ENCODE measurements at places on chromosomes 4 and X.

DNA sequence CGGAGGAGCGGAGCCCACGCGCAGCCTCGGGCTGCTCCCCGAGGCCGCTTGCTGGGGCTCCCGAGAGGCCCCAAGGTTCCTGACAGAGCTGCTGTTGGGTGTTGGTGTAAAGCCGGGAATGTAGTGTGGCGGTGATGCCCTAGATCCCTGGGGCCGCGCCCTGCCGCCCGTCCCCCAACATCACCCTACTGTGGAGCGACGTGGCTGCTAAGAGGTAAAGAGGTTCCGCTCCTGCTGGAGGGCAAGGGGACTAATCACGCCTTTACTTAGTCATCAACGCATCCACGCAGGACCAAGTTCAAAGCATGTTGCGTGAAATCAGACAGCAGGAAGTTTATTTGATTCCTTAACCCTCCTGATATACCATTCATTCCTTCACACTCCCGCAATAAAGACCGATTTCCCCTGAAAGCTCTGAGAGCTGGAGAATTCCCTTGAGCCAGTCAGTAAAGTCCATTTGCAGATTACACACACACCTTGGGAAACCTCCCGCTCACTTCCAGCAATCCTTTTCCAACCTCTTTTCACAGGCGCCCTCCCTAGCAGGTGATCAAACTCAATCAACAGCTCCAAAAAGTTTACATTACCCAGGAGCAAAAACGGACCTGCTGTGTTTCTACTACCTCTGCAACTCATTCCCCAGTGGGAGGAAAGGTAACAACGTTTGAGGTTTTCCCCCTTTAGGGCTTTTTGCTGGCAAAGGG lies 579 bp upstream of the GABRA2 start:
- no peak for DNase-seq

DNA sequence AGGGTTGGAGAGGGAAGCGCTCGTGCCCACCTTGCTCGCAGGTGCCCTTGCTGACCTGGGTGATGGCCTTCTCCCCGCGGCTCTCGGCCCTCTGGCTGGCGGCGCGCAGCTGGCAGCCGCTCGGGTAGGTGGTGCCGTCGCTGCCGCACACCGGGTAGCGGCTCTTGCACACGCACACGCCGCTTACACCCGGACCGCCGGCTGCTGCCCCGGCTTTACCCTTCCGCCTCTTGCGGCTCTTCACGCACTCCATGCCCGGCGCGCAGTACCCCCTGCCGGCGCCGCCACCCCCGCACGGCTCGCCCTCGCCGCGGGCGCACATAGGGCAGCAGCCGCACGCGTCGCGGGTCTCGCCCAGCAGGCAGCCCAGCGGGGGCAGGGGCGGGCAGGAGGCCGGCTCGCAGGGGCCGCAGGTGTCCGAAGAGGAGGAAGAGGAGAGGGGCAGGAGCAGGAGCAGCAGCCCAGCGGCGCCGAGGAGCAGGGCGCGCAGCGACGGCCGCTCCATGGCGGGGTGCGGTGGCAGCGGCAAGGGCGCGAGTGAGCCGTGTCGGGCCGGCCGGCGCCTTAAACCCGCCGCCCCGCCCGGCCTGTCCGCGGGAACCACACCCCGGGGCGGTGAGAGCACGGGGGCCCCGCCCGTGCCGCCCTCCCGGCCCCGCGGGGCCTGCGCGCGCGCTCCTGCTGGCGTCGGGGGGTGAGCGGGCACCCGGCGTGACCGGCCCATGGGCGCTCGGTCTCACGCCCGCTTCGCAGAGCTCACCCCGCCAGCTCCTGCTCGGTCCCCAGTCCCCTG lies at the start of gene IGFBP7:
TSS of gene IGFBP7 (minus strand) at position 539 of the 793 bp plus-strand sequence. CDS start at position 505, 34 bp downstream.
- DNase-seq: no peak

DNA sequence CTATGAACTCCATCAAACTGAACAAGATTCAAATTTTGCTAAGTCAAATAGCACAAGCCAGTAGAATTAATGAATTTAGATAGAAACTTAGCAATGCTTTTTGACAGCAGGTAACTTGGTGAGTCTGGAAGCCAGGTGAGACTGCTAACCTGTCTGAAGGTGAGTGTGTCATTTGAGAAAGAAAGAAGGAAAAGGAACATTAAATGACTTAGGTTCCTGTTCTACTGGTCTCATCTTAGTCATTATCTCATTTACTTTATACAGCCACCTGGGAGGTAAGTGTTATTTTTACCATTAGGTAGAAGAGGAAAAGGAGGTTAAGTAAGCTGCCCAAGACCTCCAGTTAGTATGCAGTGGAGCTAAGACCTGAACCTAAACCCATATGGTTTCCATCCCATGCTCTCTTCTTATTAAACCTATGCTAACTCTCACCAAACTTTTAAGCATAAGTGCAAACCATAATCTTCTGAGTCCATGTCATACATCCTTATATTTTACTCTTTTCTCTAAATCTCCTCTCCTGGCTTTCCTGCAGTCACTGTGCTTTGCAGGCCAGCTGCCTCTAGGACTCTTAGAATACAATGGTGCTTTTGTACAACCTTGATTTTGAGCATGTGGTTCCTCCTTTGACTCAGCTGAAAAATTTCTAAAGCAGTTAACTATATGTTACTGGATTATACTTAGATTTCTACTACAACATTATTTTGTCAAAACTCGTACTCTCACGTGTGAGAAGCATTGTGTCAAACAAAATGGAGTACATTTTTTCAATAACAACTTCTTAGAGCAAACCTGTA lies 68.5 kb downstream of the ATP10D start:
- DNase-seq: no peak

DNA sequence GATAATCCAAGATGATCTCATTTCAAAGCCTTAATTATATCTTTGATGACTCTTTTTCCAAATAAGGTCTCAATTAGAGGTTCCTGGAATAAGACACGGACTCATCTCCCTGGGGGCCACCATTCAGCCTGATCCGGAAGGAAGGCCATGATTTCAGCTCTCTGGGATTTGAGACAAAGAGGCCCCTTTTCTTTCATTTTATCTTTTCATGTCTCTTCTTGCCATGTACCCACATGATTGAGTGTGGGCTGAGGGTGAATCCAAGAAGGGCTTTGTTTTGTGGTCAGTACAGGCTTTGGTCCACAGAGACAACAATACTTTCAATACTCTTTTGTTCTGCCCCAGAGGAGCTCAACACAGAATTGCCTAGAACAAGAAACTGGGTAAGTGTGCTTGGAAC lies 261.2 kb downstream of the TRIML1 start:
- DNase-seq: no peak

DNA sequence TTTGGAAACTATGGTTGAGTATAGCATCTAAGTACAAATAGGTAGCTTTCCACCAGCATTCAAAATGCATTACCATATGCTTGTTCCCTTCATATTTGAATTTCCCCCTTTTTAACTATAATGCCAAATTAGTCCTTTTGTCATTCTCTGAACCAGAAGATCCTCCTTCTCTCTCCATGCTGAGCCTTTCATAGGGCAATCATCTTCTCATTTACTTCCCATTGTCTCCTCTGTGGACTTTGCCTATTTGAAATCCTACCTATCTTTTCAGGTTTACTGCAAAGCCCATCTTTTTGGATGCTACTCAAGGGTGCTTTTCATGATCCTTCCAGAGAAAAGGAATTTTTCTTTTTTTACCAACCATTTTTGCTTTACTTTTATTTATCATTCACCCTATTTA lies 54.7 kb downstream of the DKK2 start:
- DNase-seq: no peak

GRCh38 chr4:37279894-37280592 lies 35.5 kb downstream of the NWD2 start:
- DNase-seq: no peak

- DNase-seq: peak; percentile 52
Observed at GRCh38 chr4:20017070-20017776, 234.5 kb upstream of the SLIT2 start.

GRCh38 chr4:174628191-174628590 lies 105.9 kb upstream of the HPGD start:
- no peak for DNase-seq

GRCh38 chrX:103536071-103536470 lies 16.8 kb upstream of the RAB40A start:
- DNase-seq: no peak

GRCh38 chr4:161702287-161702686 lies 461.5 kb downstream of the FSTL5 start:
- DNase-seq: no peak

All from forelimb muscle (tissue), 1 donor.